Right ventricle myocardium superior (tissue), 1 donor: ENCODE measurements at places on chromosomes 16 and 17.

DNA sequence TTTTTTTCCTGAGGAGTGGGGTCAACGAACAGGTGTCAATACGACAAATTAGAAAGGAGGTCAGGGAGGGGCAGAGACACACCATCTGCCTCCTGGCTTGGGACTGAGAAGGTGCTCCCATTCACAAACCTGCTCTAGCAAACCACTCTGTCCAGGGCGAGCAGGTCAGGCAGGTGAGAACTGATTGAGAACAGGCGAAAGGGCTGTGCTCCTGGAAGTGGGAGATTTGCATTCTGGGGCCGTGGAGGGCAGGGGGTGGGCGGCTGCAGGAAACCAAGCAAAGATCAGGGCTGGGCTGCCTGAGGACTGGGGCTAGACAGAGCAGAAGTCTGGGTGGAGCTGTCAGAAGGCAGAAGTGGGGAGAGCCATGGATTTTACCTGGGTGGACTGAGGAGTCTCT is 98.9 kb upstream of the NLRP1 start:
- no peak for DNase-seq

- no peak for DNase-seq
Measured at GRCh38 chr16:4392382-4393239, 21.0 kb downstream of the VASN start.

DNA sequence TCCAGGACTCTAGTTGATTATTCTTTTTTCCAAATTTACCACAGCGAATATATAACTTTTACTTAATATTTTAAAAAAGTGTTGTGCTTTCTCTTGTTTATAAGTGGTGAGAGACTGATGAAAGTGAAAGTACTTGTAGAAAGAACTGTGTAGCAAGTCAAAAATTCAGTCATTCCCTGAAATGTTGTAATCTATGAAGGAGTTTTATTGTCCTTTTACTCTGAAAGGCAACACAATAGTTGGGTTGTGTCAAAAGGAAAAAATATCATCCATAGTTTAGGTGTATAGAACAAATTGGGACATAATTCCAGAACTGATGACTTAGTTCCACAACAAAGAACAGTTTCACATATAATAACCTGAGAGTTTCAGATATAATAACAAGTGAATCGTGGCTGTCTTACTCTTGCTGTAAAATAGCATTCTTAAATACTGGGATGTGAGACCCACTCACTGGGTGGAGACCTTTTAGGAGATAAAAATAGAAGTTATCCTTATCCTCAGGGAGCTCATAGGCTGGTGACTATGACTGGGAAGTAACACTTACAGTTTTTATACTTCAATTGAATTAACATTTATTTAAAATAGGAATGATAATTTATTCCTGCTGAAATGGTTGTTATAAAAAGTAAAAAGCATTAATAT is 20.6 kb downstream of the CYB5B start:
- no peak for DNase-seq

DNA sequence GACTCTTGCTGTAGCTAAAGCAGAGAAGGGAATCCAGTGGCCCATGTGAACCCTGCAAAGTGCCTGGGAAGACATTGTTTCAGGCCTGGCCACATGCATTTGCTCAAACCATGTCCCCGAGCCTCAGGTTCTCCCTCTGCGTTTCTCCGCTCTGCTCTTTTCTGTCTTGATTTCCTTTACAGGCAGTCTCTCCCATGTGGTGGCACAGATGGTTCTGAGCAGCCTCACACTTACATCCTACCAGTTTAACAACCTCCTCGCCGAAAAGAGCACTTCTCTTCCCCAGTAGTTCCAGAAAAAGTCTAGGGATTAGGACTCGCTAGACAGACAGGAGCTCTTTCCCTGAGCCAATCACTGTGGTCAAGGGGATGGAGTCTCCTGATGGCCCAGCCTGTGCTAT is 28.3 kb upstream of the MYH10 start:
- DNase-seq: no peak

DNA sequence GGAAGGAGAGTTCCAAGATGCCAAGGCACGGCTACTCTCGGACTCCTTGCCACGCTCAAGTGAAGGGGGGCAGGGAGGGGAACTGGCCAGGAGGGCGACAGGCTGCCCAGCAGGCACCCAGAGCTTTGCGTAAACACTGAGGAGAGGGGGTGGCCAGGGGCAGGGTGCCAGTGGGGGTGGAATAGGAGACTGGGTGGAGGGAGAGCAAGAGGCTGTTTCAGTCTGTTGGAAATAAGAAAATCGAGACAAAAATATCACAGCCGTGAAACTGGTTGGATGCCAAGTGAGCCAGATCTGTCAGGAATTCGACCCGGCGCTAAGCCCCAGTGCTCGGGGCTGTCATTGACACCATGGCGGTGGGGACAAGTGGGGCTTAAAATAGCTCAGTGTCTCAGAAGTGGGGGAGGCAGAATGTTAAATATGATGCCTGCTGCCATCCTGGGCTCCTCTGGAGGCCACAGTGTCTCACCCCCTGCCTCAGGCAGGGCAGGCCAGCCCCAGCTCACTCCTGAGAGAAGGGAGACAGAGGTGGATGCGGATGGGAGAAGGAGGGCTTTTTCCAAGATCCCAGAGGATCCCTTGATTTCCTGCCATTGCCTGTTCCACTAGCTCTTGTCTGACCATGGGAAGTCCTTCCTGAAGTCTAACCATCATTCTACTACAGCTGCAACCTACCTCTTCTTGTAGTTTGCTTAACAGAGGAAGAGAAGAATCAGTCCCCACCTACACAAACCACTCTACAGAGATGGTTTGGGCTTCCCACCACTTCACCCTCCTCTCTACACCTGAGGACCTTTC is 9.5 kb downstream of the PNMT start:
- DNase-seq: peak; percentile 74

- peak; percentile 89 for DNase-seq
Measured at GRCh38 chr17:61410141-61411010, 10.7 kb downstream of the TBX2 start.

DNA sequence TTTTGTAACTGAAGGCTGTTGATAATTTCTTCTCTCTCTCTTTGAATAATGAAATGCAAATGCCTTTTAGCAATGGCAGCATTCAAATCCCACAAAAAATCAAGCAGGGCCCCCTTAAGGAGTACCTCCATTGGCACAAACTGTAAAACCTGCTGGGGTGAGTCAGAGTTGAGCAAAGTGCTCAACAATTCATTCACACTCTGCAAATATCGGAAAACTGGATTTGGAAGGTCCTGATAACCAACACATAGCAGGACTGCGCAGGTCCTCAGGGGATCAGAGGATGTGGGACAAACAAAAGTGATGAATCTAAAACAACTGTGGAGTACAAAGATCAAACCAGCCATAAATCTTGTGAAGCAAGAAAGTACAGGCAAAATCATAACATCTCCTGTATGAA is 5.6 kb downstream of the CMTR2 start:
- DNase-seq: no peak

GRCh38 chr16:11957591-11958395 is 7.2 kb upstream of the TNFRSF17 start:
- no peak for DNase-seq

DNA sequence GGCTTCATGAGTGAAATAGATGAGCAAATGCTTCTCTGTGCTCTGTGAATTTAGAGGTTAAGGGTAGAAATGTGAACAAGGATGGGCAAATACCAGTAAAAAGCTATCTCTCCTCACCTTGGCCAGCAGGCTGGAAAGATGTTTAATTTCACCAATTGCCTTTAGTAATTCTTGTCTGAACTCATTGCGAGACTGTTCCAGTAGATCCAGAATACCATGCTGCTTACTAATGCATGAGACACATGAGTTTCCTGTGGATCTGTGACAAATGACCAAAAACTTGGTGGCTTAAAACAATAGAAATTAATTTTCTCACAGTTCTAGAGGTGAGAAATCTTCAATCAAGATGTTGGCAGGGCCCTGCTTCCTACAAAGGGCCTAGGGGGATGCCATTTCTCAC is 9.3 kb upstream of the ZNF624 start:
- DNase-seq: no peak

DNA sequence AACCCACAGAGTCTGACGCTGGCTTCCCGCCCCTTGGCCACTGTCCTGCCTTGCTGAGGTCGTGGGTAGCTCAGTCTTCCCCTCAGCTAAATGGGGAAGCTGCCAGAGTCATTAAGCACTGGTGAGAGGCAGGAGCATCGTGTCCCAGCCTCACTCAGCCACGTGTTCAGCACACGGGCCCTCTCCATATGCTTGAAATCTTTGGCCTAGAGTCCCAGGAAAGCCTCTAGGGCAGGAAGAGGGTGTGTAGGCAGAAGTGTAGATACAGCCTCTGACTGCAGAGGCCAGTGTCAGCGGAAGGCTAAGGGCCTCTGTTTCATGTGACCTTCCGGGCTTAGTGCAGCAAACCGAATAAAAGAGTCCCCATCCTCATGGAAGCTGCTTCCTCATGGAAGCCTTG is 4.1 kb downstream of the DHODH start:
- no peak for DNase-seq

DNA sequence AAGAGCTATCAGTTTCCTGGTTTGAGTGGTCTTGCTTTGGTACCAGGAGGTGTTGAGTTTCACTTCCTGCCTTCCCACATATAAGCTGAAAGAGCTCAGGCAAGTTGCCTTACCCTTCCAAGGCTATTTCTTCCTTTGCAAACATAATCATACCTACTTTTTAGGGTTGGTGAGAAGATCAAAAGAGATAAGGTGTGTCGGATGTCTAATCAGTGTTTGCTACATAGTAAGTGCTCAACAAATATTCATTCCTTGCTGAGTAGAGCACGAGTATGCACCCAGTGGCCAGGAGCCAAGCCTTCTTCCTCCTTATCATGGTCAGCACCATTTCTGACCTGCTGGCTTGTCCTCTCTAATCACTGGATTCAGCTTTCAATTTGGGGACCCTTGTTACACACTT is 12.7 kb upstream of the TMEM98 start:
- no peak for DNase-seq

GRCh38 chr17:81578561-81579225 is 26.5 kb upstream of the FAAP100 start:
- DNase-seq: no peak

- no peak for DNase-seq
Measured at GRCh38 chr17:75950855-75951554, 10.2 kb upstream of the FBF1 start.

GRCh38 chr16:48365025-48365600 is 20.1 kb downstream of the SIAH1 start:
- no peak for DNase-seq

DNA sequence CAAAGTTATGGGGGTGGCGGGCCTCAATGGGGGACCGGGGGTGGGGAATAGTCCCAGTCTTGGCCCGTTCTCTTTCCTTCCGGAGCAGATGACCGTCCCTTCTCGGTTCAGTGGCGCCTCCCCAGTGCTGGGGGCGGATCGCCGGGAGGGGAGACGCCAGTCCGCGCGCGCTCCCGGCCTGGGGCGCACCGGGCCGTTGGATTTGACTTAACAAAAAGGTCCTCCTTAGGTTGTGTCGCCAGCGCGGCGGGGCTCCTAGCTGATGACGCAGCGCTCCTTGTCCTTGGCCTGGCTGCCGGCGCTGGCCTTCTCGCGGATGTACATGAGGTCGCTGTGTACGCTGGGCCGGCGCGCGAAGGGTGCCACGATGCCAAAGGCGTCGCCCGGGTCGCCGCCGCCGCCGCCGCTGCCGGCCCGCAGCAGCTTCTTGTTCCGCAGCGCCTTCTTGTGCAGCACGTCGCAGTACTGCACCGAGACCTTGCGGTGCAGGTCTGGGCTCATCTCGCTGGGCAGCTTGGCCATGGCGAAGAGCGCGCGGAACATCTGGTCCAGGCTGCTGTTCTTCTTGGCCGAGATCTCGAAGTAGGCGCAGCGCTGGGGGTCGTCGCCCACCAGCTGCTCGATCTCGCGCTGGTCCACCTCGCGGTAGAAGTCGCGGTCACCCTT is 1.2 kb downstream of the RASD1 start:
- DNase-seq: peak; percentile 83

GRCh38 chr16:11583889-11584565 is 2.7 kb downstream of the LITAF start:
- no peak for DNase-seq

GRCh38 chr16:27224271-27224737 is 21.0 kb downstream of the KDM8 start:
- no peak for DNase-seq

GRCh38 chr17:63881935-63882601 is at the start of gene GH2:
Gene GH2, minus strand, starts transcription at chr17:63881944. Its CDS starts 143 bp downstream, at chr17:63881801.
- no peak for DNase-seq

DNA sequence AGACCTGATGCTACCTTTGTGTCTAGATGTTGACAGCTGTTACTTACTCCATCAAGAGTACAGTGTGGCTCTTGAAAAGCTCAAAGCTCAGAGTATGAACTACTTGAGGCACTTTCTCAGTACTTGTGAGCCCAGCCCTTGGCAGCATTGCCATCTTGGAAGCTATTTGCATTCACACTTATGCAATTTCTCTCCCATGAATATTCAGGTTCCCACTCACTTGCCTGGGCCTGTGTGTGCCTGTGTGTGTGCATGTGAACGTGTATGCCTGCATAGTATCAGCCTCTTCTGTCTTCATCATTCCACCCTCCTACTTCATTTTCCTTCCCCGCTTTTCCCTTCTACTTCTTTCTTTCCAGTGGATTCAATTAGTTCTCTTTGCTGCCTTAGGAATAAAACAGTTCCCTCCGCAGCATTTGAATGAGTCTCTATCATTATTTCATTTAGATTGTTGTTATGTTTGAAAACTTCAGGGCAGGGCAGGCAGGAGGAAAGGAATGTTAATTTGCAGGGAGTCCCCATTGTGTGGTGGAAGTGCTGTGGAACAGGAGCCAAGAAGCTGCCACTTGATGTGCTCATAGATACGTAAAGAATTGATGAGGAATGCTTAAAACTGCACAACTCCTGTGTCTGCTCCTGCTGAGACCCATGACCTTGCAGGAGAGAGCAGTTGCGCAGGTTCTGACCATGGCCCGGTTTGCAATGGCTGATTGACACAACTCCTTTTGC is 58.9 kb downstream of the HS3ST4 start:
- DNase-seq: no peak

- no peak for DNase-seq
Measured at GRCh38 chr17:36195434-36196130, 976 bp downstream of the CCL3L1 start.

- no peak for DNase-seq
Measured at GRCh38 chr17:6780886-6781285, 4.9 kb downstream of the FBXO39 start.

DNA sequence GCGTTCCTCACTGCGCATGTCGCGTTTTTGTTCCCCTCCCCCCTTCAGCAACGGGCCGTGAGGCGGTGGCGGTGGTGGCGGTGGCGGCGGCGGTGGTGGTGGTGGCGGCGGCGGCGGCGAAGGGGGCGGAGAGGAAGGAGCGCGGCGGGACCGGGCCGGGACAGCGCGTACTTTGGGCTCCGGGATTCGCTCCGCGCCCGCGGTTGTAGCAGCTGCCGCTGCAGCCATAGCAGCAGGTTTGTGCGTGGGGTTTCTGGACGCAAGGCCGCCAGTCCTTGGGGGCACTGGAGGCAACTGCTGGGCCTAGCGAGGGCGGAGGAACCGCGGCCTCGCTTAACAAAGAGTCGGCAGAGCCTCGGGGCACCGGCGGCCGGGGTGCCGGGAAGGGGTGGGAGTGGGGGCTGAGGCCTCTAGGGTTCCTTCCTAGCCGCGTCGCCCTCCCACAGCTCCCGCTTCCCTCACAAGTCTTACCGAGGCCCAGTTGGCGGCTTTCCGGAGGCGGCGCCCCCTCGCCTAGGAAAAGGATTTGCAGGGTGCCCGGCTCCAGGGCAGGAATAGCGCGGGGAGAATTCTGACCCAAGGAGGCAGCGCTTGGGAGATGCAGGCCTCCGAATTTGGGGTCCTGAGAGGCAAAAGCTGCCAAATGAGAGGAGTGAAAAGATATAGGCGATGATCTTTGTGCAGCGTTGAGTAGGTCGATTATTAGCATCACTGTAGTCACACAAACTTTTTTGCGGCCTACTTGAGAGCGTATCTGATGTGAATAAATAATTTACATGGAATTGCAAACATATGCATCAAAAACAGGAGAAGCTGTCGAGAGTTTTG is at the start of gene DDX42:
TSS of gene DDX42 (plus strand) at position 30 of the 828 bp plus-strand sequence. CDS start 12,880 bp downstream, outside the sequence.
- peak; percentile 92 for DNase-seq

- no peak for DNase-seq
Measured at GRCh38 chr17:72942579-72942978, 149.9 kb downstream of the SLC39A11 start.
